HS-5 (cell line): ENCODE measurements at places on chromosomes 16 and 17.
A peak's percentile ranks its signal among the peaks of the same experiment; 100 is the strongest.

- no peak for DNase-seq
Measured at GRCh38 chr17:15462976-15463772, 4.2 kb downstream of the CDRT4 start.

- DNase-seq = peak; percentile 46
Measured at GRCh38 chr16:17469011-17469740, 1.6 kb downstream of the XYLT1 start.

DNA sequence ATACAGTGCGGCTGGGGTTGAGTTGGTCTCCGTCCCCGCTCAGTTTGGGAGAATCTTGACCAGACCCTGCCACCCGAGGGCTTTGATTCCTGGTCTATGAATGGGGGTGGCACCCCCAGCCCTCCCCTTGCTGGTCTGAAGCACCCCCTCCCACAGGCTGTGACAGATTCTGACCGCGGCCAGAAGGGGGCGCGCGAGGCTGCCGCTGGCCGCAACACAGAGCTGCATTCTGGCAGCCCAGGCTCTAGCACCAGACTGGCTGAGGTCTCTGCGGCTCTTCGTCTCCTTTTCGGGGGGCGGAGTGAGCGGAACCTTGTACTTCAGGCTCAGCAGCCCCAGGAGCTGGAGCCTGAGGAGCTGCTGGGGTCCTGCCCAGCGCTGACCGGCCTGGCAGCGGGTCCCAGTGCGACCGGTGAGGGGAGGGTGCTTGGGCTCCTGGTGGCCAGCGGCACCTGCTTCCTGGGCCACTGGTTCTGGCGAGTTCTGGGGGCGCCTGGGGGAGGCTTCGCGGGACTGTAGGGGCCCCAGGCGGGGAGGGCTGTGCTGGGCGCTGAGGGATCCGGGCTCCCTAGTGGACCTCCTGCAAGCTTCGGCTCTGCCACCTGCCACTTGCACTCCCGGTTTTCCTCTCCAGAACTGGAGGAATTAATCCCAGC is 1011.6 kb downstream of the KCNJ18 start:
- DNase-seq = no peak

GRCh38 chr16:73915935-73916334 is 380.7 kb upstream of the PSMD7 start:
- no peak for DNase-seq

DNA sequence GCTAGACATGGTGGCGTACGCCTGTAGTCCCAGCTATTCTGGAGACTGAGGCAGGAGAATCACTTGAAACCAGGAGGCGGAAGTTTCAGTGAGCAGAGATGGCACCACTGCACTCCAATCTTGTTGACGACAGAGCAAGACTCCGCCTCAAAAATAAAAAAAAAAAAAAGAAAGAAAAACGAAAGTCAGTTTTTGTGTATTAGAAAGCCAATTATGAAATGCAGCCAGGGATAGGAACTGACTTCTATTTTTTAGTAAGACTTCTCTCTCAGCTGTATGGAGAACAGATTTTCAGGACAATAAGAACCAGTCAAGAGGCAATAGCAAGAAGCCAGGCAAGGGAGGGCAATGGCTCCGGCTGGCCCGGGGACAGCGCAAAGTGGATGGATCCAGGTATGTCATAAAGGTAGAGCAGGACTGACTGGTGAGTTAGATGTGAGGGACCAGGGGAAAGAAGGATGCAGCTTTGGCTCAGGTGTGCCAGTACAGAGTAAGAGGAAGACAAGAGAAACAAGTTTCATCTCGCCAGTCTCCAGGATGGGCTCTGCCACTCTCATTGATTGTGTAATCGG is 12.5 kb upstream of the CCL1 start:
- no peak for DNase-seq

DNA sequence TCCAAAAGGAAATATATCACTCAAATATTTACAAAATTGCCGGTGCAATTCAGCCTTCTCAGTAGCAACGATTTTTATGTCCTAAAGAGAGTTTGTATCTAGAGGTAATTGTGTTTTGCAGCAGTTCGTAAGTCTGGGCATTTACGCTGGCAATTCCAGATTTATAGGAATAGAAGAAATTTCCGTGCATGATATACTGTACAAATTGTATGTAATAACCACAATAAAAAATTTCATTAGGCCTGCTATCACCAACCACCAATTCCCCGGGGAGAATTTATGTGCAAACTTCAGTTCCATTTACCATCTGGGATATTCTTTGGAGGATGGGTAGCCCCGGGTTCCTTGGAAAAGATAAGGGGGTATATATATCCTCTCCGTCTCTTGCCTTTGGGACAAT is 401.5 kb downstream of the TMEM114 start:
- no peak for DNase-seq

- no peak for DNase-seq
Measured at GRCh38 chr17:41784207-41784744, 2.2 kb downstream of the JUP start.

GRCh38 chr16:48284772-48285409 is 37.6 kb upstream of the ABCC11 start:
- no peak for DNase-seq

- DNase-seq = no peak
Measured at GRCh38 chr16:61998460-61998859, 37.8 kb downstream of the CDH8 start.

- DNase-seq = no peak
Measured at GRCh38 chr16:89983536-89983935, 35.0 kb downstream of the DEF8 start.

DNA sequence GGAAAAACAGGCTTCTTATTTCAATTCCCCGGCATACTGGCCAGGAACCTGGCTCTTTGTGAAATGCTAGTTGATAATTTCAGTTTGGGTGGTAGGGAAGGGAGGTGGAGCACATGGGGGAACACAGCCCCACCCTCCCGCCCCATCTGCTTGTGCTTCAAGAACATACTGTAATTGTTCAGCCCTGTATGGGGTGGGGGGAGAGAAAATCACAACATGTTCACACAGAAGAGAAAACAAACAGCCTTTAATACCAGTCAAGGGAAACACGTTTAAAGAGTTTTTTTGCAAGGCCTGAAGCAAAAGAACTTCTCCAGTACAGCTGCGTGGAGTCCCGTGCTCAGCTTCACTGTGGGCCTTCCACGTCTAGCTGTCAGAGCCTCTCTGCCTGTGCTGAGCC is 59.7 kb downstream of the SHISA6 start:
- no peak for DNase-seq

DNA sequence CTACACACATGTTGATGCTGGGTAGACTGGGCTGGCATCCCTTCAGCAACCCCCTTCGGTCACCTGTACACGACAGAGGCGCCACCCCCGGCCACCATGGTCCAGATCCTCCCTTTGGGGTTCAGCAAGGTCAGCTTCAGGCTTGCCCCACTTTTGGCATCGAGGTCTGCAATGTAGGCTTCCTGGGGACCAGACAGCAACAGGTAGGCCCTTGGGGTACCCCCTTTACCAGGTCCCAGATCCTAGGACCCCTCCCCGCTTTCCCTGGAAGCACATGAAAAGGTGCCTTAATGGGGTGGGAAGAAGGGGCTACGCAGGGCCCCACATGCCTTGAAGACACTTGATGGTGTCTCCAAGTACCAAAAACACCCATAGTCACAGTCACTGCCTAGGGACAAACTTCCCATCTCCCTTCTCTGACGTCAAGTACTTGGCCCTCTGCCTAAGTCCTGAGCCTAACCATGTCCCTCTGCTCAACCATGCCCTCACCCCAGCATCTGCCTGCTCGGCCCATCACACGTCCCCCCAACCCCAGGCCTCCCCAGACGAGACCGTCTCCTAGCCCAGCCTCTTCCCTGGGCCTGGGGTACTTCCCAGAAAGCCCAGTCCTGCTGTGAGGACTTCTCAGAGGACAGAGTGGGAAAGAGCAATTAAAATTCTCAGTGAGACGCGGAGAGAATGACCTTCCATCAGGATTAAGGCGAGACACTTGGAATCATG is 12.1 kb downstream of the ACLY start:
- DNase-seq = no peak

GRCh38 chr16:76268824-76269223 is 8.4 kb upstream of the CNTNAP4 start:
- no peak for DNase-seq

GRCh38 chr16:67917852-67918236 is 13.8 kb downstream of the CTRL start:
- peak; percentile 87 for DNase-seq

GRCh38 chr17:8314797-8315763 is 5.0 kb downstream of the ARHGEF15 start:
- no peak for DNase-seq

- no peak for DNase-seq
Measured at GRCh38 chr17:30344283-30345088, 10.6 kb upstream of the TMIGD1 start.

GRCh38 chr17:67570797-67571196 is 146.9 kb upstream of the NOL11 start:
- no peak for DNase-seq

GRCh38 chr16:74709441-74709877 is 8.8 kb upstream of the MLKL start:
- peak; percentile 70 for DNase-seq

GRCh38 chr17:70169709-70170597 is 621 bp downstream of the KCNJ2 start:
- no peak for DNase-seq

DNA sequence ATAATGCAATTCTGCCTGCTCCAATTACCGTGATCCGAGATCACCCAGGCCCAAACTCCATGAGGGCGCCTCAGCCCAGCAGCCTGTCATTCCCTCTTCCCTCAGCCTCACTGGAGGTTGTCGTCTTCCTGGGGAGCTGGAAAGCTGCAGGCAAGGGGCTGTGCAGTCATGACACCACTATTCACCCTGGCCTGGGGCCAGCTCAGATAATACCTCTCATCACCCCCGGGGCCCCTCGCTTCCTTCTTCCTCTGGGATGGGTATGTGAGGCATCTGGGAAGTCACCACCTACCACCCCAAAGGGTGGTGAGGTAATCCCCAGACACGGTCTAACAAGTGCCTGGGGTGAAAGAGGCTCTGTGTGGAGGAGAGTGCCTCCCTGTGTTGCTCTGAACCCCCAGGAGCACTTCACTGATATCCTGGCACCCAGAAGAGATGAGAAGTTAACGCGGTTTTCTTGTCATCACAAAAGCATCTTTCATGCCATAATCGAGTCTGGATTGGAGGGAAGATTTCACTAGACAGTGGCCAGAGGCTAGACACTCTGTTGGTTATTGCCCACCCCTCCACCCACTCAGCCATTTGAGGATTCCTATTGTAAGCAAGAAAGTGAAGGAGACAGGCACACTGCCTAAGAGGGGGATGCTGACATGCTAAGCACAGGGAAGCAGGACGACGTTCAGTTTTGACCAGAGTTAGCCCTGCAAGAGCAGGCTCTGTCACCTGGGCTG is 18.4 kb downstream of the CFAP20 start:
- DNase-seq = no peak

- no peak for DNase-seq
Measured at GRCh38 chr16:12587646-12588277, 215.9 kb downstream of the CPPED1 start.

DNA sequence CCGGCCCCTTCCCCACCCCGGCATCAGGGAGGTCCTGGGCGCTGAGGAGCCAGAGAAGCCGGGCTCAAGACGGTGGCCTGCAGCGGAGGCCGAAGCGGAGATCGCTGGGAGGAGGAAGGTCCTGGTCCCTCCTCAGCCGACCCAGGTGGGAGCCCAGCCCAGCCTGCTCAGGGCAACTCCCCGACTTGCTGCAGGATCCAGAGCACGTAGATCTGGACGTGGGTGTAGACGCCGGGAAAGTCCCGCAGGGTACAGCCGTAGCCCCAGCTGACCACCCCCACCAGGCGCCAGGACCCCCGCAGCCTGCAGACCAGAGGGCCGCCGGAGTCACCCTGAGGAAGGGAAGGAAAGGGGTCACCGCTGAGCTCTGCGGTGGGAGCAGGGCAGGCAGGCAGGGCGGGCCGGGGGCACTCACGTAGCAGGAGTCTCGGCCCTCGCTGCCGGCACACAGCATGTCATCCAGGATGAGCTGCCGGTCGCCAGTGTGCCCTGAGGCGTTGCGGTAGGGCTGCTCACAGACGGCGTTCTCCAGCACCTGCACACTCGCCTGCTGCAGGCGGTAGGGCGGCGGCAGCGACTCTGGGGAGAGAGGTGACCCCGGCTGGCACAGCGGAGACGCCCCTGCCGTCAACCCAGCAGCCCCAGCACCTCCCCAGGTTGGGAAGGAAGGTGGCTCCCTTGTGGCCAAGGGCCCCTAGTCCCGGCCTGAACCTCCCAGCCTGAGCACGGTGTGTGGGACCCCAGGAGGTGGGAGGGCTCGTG is 5.4 kb downstream of the TPSD1 start:
- DNase-seq = no peak

DNA sequence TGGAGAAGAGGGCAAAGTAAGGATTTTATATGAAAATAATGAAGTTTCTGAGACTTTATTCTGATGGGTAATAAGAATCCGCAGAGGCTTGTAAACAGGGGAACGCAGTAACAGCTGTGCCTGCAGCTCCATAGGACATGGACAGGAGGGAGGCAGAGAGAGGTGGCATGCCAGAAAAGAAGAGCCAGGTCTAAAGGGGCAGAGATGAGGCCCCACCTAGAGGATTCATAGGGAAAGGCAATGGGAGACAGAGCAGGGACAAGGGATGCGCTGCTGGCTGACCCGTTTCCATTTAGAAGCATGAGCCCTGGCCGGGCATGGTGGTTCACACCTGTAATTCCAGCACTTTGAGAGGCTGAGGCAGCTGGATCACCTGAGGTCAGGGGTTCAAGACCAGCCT is 340.3 kb upstream of the CDH5 start:
- no peak for DNase-seq

- no peak for DNase-seq
Measured at GRCh38 chr17:74637265-74637664, 13.7 kb upstream of the CD300E start.

- DNase-seq = no peak
Measured at GRCh38 chr16:82092711-82093110, 57.7 kb downstream of the HSD17B2 start.

DNA sequence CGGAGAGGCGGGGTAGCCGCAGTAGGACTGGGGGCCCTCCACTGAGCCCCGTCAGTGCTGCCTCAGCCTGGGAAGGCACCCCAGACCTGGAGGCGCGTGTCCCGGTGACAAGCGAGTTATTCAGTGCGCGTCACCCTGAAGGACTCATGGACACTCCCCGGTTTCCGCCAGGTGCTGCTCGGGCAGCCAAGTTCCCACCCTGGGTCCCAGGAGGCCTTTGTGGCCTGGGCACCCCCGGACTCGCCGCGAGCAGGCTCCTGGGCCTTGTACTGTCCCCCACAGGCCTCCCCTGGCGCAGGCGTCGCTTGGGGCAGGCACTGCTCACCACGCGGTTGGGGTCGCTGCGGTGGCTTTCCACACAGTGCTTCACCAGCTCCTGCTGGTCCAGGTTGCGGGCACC is 7.6 kb downstream of the RNF166 start:
- DNase-seq = no peak

DNA sequence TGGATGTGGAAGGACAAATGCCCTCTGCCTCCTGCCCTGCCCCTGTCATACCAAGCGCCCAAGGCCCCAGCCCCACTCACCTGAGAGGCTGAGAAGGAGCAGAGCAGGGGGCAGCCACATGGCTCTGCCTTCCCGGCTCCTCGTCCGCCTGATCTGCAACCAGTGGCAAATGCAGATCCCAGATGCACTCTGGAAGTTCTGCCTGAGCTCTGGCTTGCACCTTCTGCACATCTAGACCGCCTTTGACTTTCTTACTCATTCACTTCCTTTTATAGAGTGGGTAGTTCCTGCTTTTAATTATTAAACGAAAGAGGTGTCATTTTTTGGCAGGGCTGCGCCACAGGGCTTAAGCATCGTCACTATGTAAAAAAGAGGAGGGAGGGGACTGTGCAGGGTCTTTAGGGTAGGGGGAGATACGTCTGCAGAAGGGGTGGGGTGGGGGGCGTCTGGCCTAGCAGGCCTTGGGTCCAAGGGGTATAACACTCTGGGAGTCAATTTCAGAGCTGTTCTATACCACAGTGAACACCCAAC is at the start of gene CD300LB:
TSS of gene CD300LB (minus strand) at position 245 of the 531 bp plus-strand sequence. CDS start at position 120, 125 bp downstream.
- no peak for DNase-seq
